Natural killer cell (primary cell): ENCODE measurements at places on chromosomes 16 and 17. TPM values are rescaled to one million over a fixed set of nuclear protein-coding genes. Genes with fewer than 3 reads are reported as not detected.

ZP2 gene
- total RNA-seq: not detected

TMEM88 gene
- total RNA-seq: 27.6 TPM

GGT6 gene
- not detected for total RNA-seq

DNAH2 gene
- total RNA-seq: 0.05 TPM

NR1D1 gene
- total RNA-seq: 9.9 TPM

SDR42E2 gene
- total RNA-seq: 0.92 TPM

DNA sequence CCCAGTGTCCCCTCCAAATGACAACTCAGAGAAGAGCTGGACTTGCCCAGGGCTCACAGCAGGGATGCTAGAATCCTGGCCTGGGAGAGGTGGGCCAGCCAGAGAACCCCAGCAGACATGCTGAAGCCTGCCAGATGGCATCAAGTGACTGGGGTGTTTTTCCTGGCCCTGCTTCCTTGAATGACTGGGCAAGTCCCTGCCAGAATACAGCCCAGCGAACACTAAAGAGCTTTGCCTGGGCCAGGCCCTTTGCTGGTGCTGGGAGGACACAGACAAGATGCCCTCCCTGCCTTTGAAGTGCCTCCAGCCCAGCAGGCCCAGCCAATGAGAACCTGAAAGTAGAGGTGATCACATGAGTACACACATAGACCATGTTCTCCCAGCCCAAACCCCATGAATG lies 11.5 kb downstream of the ZNF319 start:
- no peak for DNase-seq
- no peaks in the 10 kb centered on the region for H3K27me3 ChIP-seq
- no peak overlapping the region for H3K4me3 ChIP-seq
- H3K36me3 ChIP-seq: peaks cover 4% of the 10 kb centered on the region
- no peak overlapping the region for H3K27ac ChIP-seq
- H3K4me1 ChIP-seq: peaks cover 31% of the 10 kb centered on the region

DNA sequence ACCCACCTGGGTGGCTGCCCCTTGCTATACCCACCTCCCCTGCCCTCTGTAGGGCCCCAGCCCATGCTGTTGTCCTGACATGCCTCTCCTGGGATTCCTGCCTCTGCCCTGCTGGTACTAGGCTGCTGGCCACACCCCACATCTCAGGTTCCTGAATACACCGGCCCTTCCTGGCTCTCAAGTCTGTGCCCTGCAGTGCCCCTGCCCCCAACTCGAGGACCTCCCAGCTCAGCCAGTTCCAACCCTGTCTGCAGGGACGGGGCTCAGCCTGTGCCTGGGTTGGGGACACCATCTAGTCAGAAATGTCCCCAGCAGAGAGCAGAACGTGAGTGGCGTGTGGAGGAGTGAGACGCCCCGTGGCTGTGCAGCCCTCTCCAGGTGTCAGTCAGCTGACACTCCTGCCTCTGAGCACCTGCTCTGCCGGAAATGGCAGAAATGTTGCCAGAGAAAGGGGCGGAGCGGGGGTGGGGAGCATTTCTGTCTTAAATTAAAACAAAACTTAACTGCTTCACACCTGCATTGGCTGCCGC lies 28.7 kb downstream of the ACSF3 start:
- peaks cover 14% of the 10 kb centered on the region for H3K36me3 ChIP-seq

GRCh38 chr17:66941249-66941648 lies 23.3 kb upstream of the CACNG4 start:
- H3K4me3 ChIP-seq: no peak overlapping the region
- H3K4me1 ChIP-seq: no peaks in the 10 kb centered on the region
- no peak overlapping the region for H3K27ac ChIP-seq
- DNase-seq: no peak

GRCh38 chr17:17677299-17678040 lies 3.8 kb upstream of the RAI1 start:
- H3K36me3 ChIP-seq: no peaks in the 10 kb centered on the region
- no peak overlapping the region for H3K27ac ChIP-seq
- peaks cover 30% of the 10 kb centered on the region for H3K4me1 ChIP-seq
- no peaks in the 10 kb centered on the region for H3K27me3 ChIP-seq

DNA sequence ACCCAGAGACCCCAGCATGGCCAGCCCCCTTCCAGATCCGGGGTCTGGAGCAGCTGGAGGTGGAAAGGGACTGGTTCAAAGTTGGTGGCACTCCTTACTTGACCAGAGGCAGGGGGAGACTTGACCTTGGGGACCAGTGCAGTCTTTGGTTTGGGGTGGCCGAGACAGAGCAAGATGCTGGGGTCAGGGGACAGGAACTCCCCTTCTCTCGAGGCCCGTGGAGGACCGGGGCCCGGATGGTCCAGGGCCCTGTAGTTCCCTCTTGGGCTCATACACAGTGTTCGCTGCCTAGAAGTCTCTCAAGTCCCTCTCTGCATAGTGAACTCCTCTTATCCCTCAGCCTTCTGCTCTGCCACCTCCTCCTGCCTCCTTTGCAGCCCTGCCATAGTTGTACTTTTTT lies 601 bp upstream of the PRSS33 start:
- H3K4me3 ChIP-seq: no peak overlapping the region
- H3K27me3 ChIP-seq: peaks cover 5% of the 10 kb centered on the region
- H3K4me1 ChIP-seq: peaks cover 28% of the 10 kb centered on the region
- no peak for DNase-seq

- no peak for DNase-seq
- H3K36me3 ChIP-seq: no peaks in the 10 kb centered on the region
- no peak overlapping the region for H3K4me3 ChIP-seq
- H3K27ac ChIP-seq: no peak overlapping the region
Measured at GRCh38 chr16:57704011-57704904, 9.7 kb downstream of the DRC7 start.

DNA sequence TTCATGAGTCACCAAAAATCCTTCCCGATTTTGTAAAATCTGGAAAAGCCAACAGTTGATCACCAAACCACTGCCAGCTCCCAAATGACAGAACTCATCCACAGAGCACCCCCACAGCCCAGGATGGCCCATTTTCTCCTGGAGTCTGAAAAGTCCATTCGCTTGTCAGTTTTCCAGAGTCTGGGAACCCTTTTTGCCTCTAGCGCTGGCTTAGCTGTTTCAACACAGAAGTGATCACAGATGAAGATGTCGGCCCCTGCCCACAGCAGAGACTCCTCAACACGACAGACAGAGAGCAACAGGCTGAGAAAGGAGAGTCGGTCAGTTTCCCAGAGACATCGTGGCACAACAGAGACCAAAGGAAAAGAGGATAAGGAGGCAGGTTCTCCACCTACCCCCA lies 66.4 kb downstream of the NXN start:
- no peaks in the 10 kb centered on the region for H3K27me3 ChIP-seq
- no peaks in the 10 kb centered on the region for H3K36me3 ChIP-seq
- H3K27ac ChIP-seq: no peak overlapping the region
- DNase-seq: no peak

GRCh38 chr16:1918351-1919326 lies at the start of gene HS3ST6:
HS3ST6 (minus strand) TSS chr16:1918415; CDS start chr16:1918323, 92 bp downstream.
- H3K4me3 ChIP-seq: no peak within 1 kb of the TSS
- H3K36me3 ChIP-seq: no peaks in the 10 kb centered on the region
- H3K27me3 ChIP-seq: peaks cover 31% of the 10 kb centered on the region
- no peak for DNase-seq
- peaks cover 2% of the 10 kb centered on the region for H3K4me1 ChIP-seq

DNA sequence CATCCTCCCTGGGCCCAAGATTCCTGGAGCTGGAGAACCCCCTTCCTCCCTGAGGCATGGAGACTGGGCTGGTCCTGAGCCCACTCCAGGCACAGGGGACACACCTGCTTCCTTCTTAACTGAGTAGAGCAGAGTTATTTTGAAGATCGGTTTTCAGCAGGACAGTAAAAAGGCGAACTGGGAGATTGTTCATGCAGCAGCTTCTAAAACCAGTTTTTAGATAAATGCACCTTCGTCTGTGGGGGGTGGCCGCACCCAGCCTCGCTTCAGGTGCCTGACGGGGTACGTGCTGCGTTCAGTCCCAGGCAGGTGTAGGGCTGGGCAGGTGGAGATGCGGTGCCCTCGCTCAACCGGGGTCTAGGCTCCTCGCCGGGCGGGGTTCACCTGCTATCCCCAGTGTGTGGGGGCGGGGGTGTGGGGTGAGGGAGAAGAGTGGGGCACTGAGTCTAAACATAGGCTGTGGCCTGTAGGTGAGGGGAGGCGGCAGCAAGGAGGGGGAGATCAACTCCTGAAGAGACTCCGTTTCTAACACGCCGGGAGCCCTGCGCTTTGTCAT lies 69.5 kb downstream of the JPH3 start:
- H3K4me1 ChIP-seq: peaks cover 3% of the 10 kb centered on the region
- H3K27me3 ChIP-seq: no peaks in the 10 kb centered on the region
- H3K27ac ChIP-seq: no peak overlapping the region
- no peak overlapping the region for H3K4me3 ChIP-seq
- no peak for DNase-seq
